ENCODE measurements at places on chromosomes 11 and 22. TPM values are rescaled to one million over a fixed set of nuclear protein-coding genes. Genes with fewer than 3 reads are reported as not detected.

DNA sequence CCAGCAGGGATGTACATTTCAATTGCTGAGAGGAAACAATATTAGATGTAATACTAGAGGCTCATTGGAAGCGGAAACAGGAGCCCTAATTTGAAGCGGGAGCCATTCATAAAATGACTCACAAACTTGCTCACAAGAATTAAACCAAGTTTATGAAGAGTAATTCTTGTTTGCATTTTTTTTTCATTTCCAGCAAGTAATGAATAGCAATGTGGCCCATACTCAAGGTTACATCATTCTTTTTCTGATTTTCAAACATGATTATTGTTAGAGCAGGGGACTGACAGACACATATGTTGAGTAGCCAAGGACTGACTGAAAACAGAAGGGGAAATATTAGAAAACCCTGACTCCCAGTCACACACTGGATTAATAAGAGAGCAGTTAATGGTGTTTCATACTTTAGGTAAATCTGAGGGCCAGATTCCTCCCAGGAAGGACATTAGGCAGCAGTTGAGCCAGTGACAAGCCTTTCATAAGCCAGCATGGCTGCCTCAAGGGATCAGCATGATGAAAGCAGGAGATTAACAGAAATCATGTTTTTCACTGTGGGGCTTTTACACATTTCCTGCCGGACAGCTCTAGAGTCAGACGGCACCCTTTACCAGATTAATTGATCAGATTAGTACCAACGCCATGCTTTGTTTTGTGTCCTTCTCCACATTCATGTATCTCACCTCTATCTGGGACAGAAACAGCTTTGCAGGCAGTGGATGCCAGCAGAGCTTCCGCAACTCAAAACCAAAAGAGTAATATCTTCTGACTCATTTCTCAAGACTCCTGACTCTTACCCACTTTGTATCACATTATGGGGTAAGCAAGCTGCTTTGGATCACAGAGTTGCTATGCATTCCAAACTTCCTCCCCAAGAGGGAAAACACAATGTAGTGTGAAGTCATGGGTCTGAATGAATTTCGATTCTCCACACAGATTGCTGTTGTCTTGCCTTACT is 831.6 kb downstream of the KCNA4 start:
- DNase-seq: peak; percentile 83

The KRTAP5-11 gene
- not detected for polyA plus RNA-seq

DNA sequence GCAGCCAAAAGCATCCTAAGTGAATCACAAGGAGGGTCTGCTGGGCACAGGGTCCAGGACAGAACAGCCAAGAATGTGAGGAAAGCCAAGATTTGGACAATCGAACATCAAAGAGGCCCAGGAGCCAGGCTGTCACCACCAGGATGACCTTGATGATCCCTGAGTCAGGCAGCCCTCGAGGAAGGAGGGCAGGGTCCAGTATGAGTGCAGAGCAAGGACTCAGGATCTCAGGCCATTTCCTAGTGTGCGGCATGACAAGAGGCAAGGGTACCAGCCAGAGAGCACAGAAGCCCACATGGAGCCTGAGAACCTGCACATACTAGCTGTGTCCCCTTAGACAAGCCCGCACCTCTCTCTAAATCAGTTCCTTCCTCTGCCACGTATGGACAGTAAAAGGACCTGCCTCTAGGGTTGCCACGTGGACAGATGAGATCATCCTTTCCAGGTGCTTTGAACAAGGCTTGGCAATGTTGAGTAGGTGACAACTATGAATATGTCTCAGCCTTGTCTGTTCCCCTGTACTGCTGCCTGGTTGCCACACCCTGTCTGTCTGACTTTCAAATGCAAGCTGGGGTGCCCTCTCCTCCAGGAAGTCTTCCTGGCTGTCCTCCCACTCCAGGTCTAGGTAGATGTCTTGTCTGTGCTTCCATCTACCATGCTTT is 32.2 kb upstream of the ISX start:
- peak; percentile 14 for DNase-seq

The RAG1 gene
- 0.16 TPM for polyA plus RNA-seq

The ZFPL1 gene
- 29.1 TPM for polyA plus RNA-seq

The INSC gene
- 0.63 TPM for polyA plus RNA-seq

The OR52N4 gene
- not detected for polyA plus RNA-seq

The MYO7A gene
- 3.7 TPM for polyA plus RNA-seq
